Activated naive CD8-positive, alpha-beta T cell treated with anti-CD3 and anti-CD28 coated beads for 36 hours (primary cell): ENCODE measurements at places on chromosomes 1 and 21. TPM values are rescaled to one million over a fixed set of nuclear protein-coding genes. Genes with fewer than 3 reads are reported as not detected.

GRCh38 chr1:30817077-30817438 is 59.5 kb upstream of the LAPTM5 start:
- no peak for DNase-seq

Gene KCNQ4
- total RNA-seq = 0.82 TPM

DNA sequence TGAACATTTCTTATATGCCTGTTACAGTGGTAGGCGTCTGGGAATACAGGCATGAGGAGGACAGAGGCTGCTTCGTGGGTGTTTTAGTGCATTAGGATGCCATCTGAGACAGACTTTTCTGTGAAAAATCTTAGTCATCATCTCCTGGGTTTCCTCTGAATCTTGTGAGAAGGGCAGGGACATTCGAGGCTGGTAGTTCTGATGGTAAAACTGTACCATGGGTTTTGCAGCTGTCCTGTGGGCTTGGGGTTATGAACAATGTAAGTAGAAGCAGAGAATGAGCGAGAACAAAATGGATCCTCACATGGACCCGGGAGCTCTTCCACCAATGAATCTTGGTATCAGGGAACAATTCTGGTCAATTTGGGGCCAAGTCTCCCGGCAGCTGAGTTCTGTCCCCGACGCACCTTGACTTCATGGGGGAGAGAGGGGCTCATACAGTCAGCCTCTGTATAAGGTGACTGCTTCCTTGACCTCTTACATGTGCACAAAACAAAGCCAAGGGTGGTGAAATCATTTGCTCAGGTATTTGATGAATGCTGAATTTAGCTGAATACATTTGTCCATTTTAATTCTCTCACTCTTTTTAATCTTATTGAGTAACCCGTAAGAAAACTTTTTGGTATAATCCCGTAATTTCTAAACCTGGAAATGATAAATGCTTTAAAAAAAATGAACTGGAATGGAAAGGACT is 63.6 kb upstream of the ERRFI1 start:
- DNase-seq = no peak

- DNase-seq = no peak
These were observed 10.3 kb upstream of the PTPN7 start for GRCh38 chr1:202170726-202171125.

GRCh38 chr1:84135341-84135740 is 8.7 kb upstream of the PRKACB start:
- no peak for DNase-seq

Gene DPT
- not detected for total RNA-seq

DNA sequence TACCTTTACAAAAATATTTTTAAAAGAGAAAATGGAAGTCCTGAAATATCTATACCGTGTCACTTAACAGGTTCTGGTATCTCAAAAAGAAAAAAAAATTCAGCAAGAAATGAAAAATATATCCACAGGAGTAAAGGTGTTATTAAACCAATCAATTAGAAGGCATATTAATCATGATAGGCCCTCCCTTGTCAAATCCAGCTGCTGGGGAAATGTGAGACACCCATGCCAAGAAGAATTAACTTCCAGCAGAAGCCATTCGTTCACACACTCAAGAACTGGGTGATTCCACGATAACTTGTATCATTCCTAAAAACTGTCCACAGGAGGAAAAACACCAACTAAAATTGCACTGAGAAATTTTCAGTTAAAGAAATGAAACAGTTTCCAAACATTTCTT is 57.6 kb downstream of the APP start:
- no peak for DNase-seq

DNA sequence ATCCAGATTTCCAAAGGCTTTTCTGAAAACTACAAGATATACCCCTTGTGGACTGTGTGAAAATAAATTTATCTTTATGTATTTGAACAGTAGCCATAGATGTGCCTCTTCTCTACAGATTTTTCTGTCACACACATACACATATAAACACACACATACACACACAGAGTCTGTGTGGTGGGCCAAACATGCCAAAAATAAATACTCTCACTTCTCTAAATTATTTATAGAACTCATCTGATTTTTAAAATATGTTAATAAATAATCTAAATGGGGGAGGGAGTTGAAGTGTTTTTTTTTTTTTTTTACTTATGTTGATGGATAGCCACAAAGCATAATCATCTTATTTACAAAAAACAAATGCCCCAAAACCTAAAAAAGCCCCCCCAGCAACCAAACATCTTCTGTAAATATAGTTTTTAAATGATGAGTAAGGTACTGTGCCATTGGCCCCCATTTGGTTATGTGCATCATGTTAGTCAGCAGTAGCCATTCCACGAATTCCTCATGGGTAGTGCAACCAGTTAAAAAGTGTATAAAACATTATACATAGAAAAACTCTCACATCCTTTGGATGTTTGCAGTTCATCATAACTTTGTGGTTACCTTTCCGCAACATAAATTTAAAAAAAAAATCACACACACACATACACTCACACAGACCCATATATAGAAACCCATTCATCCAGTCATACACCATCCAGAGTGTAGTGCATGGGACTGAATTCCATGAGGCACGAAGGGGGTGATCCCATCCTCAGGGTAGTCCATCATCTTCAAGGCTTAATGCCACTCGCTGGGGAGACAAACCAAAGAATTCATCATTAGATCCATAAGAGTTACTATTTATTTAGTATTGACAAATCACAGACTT is 8.2 kb upstream of the MAGOH start:
- no peak for DNase-seq

DNA sequence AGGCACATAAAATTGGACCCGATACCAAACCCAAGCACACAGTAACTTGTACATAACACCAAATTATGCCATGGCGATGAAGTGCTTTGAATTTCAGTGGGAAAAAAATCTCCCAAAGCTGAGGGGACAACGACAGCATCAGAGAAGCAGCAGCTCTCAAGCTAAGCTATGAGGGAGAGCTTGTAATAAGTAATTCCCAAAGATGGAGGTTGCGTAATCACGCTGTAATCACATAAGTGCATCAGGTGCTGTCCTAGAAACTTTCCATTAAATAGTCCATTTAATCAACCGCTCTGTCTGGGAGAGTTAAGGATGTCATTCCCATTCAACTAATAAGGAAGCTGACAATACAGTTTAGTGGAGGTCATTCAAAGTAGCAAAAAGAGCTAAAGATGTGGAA is 37.6 kb upstream of the KRTAP19-8 start:
- DNase-seq = no peak

DNA sequence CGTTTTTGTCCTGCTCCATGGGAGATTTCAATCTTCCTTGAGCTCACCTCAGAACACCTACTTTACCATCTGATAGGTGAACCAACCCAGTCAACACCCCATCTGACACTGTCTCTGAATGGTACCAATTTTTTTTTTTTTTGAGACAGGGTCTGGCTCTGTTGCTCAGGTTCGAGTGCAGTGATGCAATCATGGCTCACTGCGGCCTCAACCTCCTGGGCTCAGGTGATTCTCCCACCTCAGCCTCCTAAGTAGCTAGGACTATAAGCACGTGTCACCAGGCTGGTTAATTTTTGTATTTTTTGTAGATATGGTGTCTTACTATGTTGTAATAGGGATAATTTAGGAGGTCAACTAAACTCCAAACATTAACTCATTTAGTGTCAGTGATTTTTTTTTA is 36.3 kb downstream of the SPRTN start:
- no peak for DNase-seq

Gene ARMH1
- 139 TPM for total RNA-seq

- DNase-seq = no peak
These were observed 169.4 kb downstream of the RASAL2 start for GRCh38 chr1:178263341-178263740.
